ENCODE measurements at places on chromosomes 12 and 14. TPM values are rescaled to one million over a fixed set of nuclear protein-coding genes. Genes with fewer than 3 reads are reported as not detected.

Gene COX8C
- not detected for total RNA-seq

Gene PIP4P1
- total RNA-seq, result 14.2 TPM

Gene GDF3
- not detected for total RNA-seq

Gene PRH2
- not detected for total RNA-seq

Gene ZDHHC22
- total RNA-seq, result not detected

Gene MIPOL1
- 8.4 TPM for total RNA-seq

Gene PPFIA2
- not detected for total RNA-seq

Gene KRT5
- 11,680 TPM for total RNA-seq
